ENCODE measurements at places on chromosomes 1 and 21.
A peak's percentile ranks its signal among the peaks of the same experiment; 100 is the strongest.

GRCh38 chr1:4636644-4637380 lies 17.6 kb upstream of the AJAP1 start:
- DNase-seq: no peak

DNA sequence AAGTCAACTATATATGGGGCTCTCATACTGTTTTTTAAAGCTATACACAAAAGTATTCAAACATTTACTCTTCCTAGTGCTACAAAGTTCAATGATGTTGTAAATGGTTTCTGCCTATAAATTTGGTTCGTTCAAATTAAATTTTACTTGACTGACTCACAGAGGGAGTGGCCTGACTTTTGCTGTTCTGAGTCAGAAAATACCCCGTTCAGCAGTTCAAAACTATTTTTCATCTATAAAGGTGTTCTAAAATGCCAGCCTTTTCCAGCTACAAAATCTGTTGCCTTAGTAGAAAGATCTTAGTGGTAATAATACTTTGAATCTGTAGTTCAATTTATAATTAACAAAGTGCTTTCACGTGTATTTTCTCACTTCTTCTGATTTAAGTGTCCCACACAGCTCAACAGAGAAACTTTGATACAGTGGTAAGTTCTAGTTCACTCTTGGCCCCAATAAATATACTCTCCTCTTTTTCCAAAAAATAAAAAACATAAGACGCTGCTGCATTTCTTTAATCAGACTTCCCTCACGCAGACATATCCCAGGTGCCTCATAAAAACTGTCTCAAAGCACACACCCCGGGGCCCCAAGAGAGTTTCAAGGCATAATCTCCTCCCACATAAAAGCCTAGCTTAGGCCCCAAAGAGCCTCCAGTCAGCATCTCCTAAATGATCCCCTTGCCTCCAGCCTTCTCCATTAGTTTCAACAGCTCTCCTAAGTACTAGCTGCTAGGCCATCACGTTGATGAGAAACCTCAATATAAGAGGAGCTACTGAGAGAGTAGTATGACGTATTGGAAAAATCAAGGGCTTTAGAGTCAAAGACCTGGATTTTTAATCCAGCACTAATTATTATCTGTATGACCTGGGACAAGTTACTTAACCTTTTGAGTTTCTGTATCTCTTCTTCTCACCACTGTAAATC lies 3.2 kb downstream of the PTP4A2 start:
- DNase-seq: no peak

- DNase-seq: no peak
These were observed 32.3 kb downstream of the MAN1C1 start for GRCh38 chr1:25648681-25649440.

- no peak for DNase-seq
These were observed 630.0 kb upstream of the ADGRL2 start for GRCh38 chr1:81170721-81171120.

DNA sequence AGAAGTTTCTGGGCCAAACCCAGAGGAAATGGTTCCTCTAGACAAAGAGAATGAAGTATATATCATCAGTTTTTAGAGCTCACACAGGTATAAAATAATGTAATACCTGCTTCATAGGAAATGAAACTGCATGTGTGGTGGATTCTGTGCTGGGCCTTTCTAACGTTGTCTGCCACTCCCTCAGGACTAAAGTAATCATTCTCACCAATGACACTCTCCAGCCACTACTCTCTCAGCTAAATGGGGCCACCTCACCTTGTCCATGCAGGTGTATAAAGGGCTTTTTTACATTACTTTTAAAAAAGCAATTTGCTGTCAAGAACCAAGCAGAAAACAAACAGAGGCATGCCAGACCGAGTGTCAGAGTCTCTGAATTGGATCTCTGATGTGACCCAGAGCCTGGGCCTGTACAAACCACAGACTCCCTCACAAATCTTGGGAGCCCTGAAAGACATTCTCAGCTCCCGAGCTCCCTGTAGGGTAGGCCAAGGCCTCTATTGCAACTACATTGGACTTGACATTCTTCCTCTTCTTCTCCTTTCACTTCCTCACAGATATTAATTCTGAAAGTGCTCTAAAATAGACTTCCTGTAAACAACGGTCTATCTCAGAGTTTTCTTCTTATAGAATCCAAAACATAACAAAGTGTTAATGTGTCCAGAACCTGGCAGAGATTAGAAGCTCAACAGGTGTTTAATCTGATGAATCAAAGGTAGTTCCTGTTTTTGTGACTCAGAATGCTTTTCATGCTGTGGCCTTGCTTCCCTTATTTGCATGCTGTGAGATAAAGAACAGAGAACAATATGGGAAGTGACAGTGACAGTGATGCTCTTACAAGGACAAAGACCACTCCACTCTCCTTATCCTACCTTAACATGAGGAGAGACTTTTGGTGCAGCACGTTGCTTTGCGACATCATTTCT lies 8.6 kb downstream of the AIM2 start:
- DNase-seq: no peak

DNA sequence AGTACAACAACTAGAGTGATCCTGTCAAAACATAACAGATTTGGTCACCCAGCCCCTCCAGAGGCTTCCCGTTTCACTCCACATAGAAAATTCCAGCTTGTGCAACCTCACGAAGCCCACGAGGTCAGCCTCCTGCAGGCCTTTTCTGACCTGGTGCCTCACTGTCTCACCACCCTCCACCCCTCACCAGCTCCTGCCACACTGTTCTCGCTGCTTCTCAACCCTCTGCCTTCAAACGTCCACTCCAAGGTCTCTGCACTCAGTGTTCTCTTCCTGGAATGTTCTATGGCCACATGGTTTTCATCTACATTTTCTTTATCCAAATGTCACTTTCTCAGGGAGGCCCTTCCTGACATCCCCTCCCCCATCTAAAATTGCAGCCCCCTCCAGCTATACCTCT lies 178.9 kb downstream of the DHRS3 start:
- no peak for DNase-seq

- DNase-seq: no peak
These were observed 123.9 kb downstream of the CYYR1 start for GRCh38 chr21:26449161-26449560.

DNA sequence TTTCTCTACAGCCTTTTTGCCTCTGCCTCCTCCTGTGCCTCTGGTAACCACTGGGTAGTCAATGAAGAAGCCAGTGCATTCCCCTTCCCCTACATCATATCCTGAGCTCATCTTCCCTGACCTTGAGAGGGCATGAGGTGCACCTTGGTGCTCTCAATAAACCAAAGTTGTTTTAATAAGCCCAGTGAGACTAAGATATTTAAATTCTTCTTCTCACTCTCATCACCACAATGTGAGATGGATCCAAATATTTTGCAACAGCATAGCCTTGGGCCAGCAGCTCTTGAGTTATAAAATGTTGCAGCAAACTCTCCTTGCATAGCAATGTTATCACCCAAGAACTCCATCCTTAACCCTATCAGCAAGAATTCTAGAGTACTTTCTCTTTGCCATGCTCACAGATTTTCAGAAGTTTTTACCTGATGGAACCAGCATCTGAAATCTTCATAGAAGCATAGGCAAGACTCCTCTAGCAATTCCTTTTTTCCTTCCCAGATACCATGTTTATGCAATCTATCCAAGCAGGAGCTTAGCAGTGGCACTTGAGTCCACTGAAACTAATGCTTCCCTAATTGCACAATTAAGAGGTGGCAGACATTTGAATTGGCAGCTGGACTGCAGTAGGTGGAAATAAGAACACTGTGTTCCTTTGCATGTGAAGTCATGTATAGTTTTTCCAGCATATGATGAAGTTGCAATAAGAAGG lies 36.8 kb downstream of the CDC7 start:
- DNase-seq: no peak

DNA sequence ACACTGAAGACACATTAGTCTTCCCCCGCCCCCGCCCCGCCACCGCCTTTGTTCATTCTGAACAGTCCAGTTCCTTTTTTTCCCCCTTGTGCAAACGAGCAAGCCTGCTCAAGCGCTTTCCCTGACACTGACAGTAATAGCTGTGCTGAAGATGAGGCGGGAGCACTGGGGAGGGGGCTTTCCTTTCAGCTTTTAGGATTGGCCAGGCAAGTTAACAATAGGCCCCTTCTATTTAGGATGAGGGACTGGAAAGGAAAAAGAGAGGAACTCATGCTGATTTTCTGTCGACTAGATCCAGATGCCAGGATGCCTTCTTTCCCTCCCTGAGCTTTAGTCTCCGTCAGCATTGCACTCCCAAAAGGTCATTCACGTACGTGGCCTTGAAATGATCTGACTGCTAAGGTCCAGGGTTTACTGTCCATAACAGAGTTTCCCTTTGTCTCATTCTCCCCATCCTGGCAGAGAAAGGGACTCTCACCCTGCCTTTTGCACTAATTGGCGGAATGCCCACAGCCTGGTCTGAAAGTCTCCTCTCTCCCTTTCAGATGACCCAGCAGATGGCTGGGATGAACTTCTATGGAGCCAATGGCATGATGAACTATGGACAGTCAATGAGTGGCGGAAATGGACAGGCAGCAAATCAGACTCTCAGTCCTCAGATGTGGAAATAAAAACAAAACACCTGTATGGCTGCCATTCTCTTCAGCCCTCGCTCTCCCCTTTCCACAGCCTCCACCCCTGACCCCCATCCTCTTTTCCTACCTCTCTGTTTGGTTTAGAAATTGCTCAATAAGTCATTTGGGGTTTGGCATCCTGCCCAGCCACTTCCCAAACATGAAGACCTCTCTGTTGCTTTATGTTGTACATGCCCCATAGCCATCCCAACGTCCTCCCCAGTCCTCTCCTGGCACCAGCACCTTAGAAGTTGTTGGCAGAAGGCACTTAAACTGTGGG lies 28.6 kb upstream of the ZFP69B start:
- no peak for DNase-seq

DNA sequence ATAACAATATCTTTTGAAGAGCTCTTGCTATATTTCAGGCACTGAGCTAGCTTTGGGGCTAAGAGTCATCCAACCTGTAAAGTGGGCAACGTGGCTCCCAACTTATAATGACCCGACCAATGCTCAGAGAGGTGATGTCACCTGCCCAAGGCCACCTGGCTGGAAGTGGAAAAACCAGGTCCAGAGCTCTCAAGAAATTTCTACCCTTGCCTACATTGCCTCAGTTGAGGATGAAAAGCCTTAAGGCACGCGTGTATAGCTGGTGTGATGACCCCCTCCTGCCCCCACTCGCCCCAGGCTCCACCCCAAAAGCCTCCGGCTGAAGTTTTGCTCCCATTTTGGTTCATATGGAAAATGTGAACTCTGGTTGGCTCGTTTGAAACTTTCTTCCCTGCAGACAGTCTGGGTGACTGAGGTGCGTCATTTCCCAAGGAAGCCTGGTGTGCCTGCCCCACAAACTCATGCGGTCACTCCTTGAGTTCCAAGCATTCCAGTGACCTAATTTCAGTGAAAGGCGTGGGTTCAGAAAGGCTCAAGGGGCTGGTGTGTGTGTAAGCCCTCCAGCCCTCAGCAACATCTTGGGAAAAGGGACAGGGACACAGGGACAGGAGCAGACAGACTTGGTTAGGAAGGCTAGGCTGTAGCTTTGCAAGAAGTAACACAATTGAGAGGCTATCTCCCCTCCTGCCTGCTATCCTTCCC lies 20.5 kb downstream of the HTR1D start:
- no peak for DNase-seq

DNA sequence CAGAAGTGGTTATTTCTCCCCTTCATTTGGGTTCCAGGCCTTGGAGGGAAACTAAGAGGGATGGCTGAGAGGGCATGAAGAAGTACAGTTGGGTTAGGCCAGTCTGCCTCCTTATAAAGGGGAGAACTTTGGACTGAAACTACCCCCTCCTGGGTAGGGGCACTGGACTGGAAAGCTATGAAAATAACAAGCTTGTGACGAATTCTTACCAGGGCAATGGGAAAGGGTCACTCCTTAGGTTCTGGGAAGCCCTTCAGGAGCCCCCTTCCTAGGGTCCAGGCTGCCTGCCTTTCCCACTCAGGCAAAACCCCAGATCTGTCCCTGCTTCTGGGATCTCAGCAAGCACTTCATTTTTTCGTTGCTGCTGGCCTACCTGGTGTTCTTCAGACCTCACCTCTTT lies 9.8 kb upstream of the P3R3URF start:
- no peak for DNase-seq

GRCh38 chr1:117633423-117633822 lies 27.6 kb downstream of the TENT5C start:
- DNase-seq: no peak

DNA sequence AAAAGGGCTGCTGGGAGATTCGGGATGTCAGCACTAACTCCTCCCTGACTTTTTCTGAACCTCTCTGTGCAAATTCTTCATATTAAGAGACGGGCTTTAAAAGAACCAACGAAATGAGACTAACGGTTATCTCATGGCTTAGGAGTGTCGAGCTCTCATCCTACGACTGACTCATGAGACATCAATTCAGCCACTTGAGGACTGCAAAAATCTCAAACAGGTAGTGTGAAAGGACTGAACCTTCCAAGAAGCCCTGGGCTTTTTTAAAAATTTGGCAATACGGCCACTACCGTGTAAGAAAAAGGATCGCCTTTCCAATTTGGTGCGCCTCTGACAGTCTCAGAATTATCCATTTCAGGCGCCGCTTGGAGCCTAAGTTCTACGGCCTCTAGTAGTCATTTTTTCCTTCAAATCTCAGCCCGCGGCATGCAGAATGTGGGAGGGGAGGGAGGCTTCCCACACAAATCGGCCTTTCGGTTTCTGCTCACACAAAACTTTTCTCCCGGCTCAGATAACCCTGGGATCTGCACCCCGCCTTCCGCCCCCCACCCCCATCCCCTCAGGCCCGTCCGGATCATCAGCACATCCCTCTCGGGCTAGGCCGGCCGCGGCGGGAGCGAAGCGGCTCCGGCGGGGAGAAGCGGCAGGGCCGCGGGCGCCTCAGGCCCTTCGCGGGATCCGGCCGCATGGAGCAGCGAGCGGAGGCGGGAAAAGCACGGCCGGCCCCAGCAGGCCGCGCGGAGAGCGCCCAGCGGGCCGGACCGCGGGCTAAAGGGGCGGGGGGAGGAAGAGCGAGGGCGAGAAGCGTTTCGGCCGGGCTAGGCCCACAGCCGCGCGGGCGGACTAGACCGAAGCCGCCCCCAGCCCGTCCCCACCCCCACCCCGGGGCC lies 618 bp downstream of the HNRNPR start:
- peak; percentile 38 for DNase-seq

GRCh38 chr1:54904476-54905048 lies 17.6 kb upstream of the DHCR24 start:
- no peak for DNase-seq

- no peak for DNase-seq
These were observed 22.0 kb downstream of the CCN1 start for GRCh38 chr1:85602571-85602970.

DNA sequence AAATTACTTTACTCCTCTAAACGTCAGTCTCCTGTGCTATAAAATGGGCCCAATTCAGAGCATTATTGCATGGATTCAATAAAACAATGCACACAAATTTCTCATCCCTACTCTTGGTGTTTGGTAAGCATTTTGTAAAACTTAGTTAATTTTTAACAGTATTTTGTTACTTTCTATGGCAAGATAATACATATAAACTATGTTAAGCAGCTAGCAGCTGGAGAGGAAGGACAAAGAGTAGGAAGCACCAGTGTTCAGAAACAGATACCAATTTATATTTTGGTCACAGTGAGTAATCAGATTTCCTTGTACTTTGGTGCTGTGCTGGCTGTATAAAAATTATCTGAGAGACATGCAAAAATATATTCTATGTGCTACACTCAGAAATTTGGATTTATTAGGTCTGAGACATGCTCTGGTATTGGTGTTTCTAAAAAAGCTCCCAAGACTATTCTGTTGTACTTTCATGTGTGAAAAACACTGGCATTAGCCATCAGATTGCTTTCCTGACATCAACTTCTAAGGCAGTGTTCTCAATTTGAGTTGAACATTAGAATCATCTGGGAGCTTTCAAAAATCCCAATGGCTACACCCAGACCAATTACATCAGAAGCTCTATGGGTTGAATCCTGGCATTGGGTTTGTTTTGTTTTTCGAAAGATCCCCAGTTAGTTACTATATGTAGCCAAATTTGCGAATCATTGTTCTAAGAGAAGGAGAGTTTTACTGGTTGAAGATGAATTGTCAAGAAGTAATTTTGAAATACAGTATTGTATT lies 100.3 kb upstream of the C1orf87 start:
- no peak for DNase-seq
